HS-27A (cell line): ENCODE measurements at places on chromosomes 16 and 17.

GRCh38 chr17:27620721-27621120, 10.3 kb upstream of the LGALS9 start:
- no peak for DNase-seq

- no peak for DNase-seq
These were observed 447 bp upstream of the SEC14L1 start for GRCh38 chr17:77140166-77140877.

GRCh38 chr17:37770631-37771518, 26.0 kb upstream of the HNF1B start:
- DNase-seq = no peak

GRCh38 chr17:5661491-5662125, 77.3 kb upstream of the NLRP1 start:
- DNase-seq = no peak

GRCh38 chr16:48373258-48374029, 11.8 kb downstream of the SIAH1 start:
- no peak for DNase-seq

GRCh38 chr16:1920727-1921171, 2.5 kb upstream of the HS3ST6 start:
- DNase-seq = no peak

- DNase-seq = peak; percentile 95
These were observed 25.6 kb upstream of the MRPS23 start for GRCh38 chr17:57875290-57876022.

DNA sequence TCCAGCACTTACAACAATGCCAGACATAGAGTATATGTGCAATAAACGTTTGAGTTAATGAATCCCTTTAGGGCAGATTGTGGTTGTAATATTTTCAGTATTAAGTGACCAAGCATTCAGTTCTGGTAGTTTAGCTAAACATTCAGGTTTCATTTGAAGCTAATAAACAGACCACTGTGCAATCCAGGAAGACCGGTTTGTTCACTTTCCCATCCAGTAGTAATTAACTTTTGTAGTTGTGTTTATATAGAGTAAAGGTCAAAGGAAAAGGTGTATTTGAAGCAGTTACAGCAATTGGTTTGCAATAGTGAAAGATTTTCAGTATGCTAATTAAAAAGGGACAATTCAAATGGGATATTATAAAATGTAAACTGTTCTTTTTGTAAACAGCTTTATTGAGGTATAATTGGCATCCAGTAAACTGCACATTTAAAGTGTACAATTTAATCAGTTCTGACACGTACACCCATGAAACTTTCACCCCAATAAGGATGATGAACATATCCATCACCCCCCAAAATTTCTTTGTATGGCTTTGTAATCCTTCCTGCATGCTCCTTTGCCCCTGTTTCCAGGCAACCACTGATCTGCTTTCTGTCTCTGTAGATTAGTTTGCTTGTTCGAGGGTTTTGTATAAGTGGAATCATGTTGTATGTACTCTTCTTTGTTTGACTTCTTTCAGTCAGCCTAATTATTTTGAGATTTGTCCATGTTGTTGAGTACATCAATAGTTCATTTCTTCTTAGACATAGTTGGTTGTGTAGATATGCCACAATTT, 26.3 kb downstream of the MRTFB start:
- no peak for DNase-seq

GRCh38 chr17:82603981-82604448, 44.2 kb downstream of the WDR45B start:
- no peak for DNase-seq

GRCh38 chr16:57866529-57866918, 64.2 kb upstream of the KIFC3 start:
- no peak for DNase-seq

- DNase-seq = no peak
These were observed 17.2 kb downstream of the COIL start for GRCh38 chr17:56943505-56944125.

DNA sequence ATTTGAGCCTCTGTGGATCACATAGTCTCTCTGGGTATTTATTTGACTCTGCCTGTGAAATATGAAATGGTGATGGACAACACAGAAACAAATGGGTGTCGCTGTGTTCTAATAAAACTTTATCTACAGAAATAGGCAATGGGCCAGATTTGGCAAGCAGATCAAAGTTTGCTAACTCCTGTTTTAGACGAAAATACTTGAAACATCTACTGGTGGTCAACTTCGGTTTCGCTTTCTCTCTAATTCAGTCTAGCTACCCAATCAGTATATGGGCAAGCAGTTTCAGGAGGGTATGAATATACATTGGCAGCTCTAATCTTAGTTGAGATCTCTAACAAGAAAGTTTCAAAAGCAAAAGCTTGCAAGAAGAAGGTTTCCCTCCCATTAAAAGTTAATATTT, 60.1 kb upstream of the DYNLRB2 start:
- DNase-seq = no peak

DNA sequence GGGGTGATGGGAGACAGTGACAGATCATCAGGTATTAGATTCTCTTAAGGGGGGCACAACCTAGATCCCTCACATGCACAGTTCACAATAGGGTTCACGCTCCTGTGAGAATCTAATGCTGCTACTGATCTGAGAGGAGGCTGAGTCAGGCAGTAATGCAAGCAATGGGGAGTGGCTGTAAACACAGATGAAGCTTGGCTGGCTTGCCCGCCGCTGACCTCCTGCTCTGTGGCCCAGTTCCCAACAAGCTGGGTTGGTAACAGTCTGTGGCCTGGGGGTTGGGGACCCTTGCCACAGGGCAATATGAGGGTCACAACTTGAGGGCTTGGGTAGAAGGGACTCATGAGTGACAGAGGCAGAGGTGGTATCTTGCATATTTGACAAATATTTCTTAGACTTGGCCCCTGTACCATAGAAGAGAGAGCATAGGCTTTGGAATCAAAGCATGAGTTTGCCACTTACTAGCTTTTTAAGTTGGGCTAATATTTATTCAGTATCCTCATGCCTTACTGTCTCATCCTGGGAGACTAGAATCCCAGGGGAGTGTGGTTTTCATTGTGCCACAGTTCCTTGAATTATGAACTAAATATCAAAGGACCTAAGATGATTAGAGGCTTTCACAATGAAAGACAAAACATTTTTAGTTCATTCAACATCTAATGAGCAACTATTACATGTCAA, 133.4 kb downstream of the SPACA3 start:
- DNase-seq = no peak

- DNase-seq = no peak
These were observed 65.8 kb downstream of the TBC1D16 start for GRCh38 chr17:79969906-79970305.

DNA sequence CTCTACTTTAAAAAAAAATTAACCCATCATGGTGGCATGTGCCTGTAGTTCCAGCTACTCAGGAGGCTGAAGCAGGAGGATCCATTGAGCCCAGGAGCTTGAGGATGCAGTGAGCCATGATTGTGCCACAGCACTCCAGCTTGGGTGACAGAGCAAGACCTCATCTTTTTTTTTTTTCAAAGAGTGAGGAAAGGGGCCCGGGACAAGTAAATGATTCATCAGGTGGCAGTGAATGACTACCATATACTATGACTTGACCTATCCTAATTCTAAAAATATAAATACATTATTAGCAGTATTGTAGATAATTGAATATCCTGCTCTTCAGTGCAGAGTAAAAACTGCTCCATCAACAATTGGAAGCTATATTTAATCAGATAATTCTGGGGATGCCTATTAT, 55.3 kb downstream of the CLUH start:
- no peak for DNase-seq

GRCh38 chr16:13856398-13856797, 63.6 kb upstream of the ERCC4 start:
- DNase-seq = no peak

DNA sequence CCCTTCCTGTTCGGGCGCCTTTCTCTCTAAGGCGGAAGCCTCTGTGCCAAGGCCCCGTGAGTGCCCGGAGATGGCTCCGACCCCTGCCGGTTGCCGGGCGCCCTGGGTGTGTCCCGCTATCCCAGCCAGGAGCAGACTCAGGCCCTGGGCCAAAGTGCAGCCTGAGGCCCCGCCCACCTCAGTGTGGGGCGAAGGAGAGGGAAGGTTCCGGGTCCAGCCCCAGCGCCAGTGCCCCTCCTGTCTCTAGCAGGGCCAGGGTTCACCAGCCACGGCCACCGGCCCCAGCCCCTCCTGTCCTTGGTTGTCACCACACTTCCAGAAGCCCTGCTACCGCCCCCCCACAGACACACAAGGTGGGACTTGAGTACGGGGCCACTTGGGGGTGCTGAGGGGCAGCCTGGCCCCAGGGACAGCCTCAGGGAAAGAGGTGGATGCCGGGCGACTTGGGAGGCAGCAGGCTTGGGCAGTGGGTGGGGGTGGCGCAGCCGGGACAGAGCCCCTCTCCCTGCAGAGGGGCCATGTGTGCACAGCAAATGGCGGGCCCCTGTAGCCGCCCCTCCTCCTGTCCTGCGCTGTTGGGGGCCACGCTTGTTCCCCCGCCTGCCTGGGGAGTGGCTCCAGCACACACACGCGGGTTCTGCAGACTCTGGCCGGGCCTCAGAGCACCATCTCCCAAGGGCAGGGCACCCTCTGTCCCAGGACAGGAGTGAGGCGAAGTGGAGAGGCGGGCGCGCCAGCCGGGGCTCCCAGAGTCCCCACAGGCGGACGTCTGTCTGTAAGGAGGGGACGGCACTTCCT, 6.0 kb downstream of the C1QTNF8 start:
- no peak for DNase-seq

DNA sequence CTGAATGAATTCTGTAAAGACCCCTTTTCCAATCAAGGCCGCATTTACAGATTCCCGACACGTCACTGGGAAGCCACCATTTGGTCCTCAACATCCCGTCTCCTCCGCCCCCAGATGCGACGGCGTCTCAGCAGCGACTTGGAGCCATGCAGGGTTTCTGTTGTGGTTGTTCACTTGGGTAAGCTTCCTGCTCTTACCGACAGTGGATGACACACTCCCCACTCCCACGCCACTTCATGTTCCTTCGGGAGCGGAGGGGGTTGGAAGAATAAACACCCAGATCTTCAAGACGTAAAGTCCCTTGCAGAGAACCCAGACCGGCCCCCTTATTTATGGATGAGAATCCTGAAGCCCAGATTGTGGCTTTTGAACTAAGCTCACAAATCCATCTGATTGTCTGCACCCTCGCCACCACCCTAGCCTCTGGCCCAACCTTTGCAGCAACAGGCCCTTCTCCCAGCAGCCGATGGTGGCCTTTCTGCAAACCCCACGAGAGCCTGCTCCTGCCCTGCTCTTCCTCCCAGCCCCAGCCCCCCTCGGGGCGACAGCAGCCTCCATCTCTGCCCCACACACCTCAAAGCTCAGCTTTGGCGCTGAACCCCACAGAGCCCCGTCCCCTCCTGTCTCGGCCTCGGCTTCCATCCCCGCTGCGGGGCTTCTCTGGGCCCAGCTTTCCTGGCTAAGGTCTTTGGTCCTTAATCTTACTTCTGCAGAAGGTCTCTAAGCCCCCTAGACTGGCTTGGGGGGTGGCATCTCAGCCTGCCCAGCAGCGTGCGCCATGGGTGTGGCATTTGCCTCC, 19.0 kb upstream of the OSGIN1 start:
- no peak for DNase-seq

- DNase-seq = no peak
These were observed 33.8 kb downstream of the SDK2 start for GRCh38 chr17:73610331-73610911.

DNA sequence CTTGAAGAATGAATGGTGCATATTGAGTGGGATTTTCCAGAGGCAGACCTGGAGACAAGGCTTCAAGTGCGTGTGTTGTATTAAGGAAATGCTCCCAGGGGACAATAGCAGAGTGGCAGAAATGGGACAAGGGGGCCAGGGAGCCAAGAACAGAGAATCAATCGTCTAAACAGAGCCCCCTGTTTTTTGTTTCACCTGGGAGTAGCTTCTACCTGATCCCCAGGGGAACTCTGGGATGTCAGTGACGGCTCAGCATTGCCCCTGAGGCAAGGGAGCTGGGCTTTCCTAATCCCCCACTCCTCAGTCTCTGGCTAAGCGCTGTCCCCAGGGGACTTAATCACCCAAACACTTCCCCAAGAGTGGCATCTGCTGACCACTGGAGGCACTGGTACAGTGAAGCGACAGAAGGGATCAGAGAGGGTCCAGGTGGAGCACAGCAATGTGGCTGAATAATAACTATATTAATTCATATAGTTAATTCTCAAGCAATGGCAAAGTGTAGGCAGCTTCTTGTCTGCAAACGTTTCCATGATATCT, 35.7 kb upstream of the C16orf78 start:
- DNase-seq = no peak

DNA sequence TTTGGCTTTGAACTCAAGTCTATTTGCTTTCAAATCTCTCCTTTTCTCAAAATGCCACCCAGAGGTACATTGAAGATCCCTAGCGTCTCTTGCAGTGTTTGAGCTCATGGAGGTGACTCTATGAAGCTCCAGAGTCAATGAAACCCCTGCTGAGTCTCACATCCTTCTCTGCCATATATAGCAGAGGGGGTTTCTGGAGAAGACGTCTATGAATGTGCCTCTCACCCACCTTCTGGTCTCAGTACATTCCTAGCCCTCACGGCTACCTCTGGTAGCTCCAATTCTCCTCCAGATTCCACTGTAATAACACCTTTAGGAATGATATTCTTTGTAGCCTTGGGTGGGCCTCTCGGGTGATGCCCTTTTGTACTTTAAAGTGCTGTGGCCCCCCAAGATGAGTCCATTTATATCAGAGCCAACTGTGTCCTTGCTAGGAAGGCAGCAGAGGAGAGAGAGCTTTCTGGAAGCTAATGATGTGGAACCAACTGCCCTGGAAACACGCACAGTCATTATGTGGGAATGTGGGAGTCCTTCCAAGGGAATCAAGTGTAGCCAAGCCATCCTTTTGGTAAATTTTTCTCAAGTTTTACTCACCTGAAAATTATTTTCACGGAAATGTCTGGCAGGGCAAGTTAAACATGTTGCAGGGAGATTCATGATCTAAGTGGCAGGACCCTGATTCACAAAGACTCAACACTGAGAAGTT, 123.4 kb downstream of the ASIC2 start:
- DNase-seq = no peak

- no peak for DNase-seq
These were observed 18.6 kb downstream of the ST6GALNAC2 start for GRCh38 chr17:76566988-76567431.

DNA sequence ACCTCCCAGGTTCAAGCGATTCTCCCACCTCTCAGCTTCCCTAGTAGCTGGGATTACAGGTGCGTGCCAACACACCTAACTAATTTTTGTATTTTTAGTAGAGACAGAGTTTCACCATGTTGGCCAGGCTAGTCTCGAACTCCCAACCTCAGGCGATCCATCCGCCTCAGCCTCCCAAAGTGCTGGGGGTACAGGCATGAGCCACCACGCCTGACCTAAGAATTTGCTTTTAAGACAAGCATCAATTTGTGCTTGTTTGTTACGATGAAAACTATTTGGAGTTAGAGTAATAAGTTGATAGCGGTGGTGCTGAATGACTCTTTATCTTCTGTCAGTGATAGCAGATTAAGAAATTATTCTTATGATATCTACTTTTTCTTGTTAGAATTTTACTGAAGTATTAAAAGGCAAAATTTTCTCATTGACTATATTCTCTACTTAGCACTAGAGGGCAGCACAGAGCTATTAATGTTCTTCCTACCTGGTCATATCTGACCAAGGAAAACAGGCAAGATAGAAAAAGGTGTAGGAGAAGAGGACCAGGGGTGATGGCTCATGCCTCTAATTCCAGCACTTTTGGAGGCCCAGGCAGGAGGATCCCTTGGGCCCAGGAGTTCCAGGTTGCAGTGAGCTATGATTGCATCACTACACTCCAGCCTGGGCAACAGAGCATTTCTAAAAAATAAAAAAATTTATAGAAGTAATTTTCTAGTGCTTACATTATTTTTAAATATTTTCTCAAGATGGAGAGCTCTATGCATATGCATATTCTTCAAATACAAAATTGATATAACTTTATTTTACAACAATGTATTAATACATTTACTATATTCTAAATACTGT, 24.5 kb downstream of the STXBP4 start:
- peak; percentile 17 for DNase-seq
